Activated CD4-positive, alpha-beta T cell treated with anti-CD3 and anti-CD28 coated beads, Interleukin-2, amount 50 U/mL, for 48 hours (primary cell): ENCODE measurements at places on chromosomes 12 and 14.

DNA sequence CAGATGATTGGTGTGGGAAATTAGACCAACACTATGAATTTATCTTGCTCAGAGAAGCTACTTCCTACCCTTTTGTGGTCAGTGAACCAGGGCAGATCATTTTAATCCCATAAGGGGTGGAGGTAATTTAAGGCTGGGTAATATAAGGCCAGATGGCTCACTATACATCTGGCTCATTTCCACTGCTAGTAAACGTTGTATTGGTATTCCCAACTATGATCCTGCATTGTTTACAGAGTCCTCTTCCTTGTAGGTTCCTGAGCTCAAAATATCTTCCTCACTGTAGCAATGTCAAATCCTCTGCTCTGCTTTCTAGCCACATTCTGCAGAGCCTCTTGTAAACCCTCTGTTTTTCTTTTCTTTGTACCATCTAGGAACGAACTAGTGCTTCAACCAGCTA, 93.0 kb upstream of the MGAT4C start:
- DNase-seq: no peak

- no peak for DNase-seq
These were observed 239.7 kb upstream of the BTG1 start for GRCh38 chr12:92385296-92385695.

DNA sequence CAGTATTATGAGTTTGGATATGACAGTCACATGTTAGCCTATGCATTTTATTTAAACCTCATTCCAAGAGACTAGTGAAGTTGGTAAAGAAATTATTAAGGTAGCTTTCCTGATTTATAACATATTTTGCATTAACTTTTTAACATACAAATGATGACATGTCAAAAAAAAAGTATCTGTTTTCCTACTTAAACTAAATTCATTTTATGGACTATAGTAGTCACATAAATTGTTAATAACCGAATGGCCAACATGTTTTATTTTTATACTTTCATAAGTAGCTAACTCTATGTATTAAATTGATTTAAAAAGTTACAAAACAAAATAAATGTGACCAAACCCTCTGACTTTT, 14.7 kb downstream of the TAOK3 start:
- no peak for DNase-seq

DNA sequence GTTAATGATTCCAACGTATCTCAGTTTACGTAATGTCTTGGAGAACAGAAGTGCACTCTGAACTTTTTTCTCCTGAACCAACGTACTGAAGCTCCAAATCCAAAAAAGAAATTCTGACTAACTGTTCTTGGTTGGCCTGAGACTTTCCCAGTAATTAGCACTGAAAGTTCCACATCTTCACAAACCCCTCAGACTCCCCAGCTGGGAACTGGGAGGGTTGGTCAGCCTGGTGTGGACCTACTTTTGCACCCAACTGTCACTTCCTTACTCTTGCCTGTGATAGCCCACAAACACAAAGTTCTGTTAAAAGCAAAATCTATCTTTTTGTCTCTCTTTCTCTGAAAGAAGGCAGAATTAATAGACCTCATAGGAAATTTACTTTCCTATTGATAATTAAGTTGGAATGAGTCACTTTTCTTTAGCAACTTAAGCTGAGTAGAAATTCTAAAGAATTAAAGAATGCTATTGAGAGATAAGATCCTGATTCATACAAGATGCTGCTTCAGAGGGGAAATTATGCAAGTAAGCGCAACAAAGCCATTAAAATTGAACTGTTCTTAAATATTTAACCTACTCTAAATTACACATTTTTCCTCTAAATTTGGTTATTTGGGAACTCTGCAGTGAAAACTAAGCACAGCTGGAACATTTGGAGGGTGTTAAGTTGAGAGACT, 155.0 kb downstream of the EPS8 start:
- DNase-seq: no peak

- no peak for DNase-seq
These were observed 15.2 kb downstream of the JAG2 start for GRCh38 chr14:105153331-105153731.

DNA sequence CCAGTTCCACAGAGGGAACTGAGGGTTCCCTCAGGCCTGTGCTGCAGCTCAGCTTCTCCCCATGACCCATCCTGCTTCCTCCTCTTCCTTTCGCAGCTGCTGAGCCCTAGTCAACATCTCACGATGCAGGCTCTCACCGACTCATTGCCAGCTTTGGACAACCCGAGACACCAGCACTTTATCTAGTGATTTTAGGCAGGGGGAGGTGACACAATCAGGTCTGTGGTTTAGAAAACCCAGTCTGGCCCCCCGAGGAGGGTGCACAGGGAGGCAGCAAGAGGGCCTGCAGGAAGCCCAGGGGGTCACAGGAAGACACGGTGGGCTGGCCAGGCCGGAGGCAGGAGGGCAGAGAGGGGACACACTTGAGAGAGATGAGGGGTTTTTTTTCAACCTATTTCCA, 35.4 kb downstream of the DIO3 start:
- no peak for DNase-seq

DNA sequence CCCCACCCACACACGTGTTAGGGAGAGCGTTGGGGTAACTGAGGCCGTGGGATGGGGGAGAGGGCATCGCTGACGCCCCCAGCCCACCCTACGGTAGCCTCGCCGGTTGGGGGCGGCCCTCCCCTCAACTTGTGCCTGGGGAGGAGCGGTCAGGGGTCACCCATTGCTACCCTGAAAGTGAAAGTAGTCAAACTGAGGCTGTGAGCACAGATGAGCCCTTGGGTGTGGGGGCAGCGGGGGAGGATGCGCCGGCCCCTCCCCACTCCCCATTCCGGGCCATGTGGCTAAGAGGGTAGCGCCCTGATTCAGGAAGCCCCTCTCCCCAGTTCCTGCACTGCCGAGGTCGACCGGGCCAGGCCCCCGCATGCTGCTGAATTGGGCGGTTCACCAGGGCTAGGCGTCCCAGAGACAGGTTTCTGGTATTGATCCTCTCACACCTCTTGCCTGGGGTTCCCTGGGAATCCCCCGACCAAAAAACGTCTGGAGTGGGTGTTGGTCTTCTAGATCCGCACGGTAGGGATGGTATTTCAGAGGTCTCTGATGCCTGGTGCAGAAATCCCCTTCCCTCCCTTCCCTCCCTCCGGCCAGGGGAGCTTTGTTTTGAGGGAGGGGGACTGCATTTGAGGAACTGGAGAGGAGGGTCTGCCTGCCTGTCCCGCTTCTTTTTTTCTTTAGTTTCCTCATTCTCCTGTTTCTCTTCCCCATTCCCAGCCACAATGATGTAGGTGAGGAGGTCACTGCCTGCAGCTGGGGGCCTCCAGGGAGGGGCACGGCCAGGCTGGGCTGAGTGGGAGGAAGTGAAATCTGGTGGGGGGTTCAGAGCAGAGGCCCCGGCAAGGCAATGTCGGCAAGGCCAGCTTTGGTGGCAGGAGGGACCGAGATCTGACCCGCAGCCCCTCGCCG, 1.0 kb downstream of the SH2B3 start:
- peak; percentile 72 for DNase-seq

- no peak for DNase-seq
These were observed 279.1 kb downstream of the BTG1 start for GRCh38 chr12:91866566-91866965.

- peak; percentile 82 for DNase-seq
These were observed at the start of gene ERBB3 for GRCh38 chr12:56079723-56080555. Gene ERBB3 (plus strand): TSS chr12:56080165. CDS start chr12:56080301, 136 bp downstream.

DNA sequence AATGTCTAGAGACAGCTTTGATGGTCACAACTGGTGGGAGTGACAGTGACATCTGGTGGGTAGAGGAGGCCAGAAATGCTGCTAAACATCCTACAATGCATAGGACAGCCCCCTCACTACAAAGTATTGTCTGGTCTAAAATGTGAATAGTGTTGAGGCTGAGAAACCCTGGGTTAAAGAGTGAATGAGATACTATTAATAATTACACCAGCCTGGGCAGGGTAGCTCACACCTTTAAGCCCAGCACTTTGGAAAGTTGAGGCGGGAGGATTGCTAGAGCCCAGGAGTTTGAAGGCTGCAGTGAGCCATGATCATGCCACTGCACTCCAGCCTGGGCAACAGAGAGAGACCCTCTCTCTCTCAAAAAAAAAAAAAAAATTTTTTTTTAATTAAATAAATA, 11.1 kb downstream of the SVOP start:
- no peak for DNase-seq

- no peak for DNase-seq
These were observed 283.6 kb downstream of the CACNA1C start for GRCh38 chr12:2336409-2336829.

DNA sequence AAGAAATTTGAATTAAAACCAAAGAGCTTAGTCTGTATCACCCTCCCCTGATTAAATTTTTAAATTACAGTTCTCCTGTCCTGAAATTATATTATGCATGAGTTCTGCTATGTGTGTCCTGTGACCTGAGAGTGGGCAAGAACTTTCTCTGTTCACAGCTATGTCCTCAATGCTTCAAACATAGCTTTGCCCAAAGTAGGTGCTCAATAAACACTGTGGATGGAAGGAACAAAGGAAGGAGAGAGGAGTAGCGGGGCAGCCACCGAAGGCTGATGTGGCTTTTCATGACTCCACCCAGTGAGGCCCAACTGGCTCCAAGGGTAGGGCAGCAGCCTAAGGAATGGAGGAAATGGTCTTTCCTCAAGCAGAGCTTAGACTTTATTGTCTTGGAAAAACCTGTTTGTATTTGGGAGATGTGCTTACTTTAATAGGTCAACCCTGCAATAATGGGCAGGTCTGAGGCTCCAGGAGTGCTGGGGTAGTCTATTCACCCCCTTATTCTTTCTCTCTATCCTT, 7.6 kb upstream of the MARK3 start:
- DNase-seq: no peak

DNA sequence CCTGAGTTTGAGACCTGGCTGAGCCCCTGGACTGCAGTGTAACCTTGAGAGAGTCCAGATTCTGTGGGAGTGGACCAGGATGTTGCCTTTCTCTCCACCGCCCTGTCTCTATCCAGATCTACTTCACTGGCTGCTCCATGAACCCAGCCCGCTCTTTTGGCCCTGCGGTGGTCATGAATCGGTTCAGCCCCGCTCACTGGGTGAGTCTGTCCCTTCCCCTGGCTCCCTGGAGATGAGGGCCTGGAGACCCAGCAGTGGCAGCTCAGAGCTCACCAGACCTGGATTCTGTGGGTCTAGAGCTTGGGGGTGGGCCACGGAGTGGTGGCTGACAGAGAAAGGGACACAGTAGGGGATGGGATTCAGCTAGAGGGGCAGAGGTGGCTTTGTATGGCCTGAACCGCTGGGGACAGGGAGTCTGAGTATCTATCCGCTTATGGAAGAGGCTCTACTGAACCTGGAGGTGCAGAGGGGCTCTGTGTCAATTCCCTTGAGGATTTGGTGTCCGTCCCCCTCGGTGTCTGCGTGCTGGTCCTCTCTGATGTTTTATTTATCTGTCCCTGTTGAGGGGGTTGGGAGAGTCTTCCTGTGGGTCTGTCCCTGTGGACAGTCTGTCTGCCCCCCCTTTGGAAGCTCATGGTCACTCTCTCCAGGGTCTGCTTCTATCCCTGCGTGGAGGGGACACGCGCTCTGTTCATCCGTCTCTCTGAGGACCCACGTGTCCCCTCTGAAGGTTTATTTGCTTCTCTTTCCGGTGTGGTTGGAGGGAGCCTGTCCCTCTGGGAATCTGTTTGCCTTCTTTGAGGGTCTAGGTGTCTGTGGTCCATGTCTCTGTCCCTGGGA, 2.5 kb downstream of the AQP5 start:
- DNase-seq: no peak

GRCh38 chr12:47977046-47977771, 13.8 kb downstream of the TMEM106C start:
- no peak for DNase-seq

DNA sequence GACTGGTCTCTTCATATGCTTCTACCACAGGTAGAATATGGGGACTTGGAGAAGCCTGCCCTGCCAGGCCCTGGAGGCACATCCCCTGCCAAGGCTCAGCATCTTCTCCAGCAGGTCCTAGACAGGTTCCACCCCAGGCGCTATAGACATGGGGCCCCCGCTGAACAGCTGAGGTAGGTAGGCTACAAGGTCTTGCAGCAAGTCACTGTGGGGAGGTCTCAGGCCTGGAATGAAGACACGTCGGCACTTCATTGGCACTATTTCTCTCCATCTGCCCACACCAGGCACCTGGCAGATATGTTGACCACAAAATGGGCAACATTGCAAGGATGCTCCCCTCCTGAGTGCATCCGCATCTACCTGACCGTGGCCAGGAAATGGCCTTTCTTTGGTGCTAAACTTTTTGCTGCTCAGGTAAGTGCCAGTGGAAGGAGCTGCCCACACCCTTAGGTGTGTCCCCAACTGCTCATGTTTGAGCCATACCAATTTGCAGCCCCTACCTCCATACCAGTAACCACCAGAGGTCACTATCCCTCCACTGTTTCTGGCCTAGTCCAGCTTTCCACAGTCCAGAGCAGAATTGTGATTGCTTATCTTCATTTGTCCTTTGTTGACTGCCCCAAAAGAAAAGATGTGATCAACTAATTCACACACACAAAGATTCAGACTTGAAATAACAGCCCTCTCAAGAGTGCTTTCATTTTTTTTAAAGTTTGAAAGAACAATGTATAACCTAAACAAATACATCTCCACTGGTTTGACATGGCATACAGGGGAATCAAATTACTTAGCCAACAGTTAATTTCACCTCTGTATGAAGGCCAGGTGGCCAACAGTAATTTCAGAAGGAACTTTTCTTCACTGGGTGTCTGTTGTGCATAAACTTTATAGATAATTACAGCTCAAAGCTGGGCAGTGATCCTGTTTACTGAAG, 16.1 kb downstream of the PIGH start:
- DNase-seq: peak; percentile 25

DNA sequence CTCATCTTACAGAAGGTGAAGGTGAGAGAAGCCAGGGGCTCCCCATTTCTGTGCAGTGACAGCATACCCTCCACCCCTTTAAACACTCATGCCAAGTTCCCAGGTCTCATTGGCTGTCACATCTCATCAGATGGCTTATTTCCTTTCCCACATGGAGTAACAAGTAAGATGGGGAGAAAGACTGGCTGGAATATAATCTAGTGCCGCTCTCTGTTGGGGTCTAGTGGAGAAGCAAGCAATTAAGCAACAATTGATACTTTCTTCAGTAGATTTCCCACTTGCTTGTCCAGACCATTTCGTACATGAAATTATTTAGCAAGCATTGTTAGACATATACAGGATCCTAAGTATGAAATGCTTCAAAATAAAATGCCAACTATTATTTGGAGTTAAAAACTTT, 92.2 kb downstream of the SLC5A8 start:
- no peak for DNase-seq

- no peak for DNase-seq
These were observed 16.5 kb downstream of the NINJ2 start for GRCh38 chr12:646442-647384.
